WTC11 (cell line): ENCODE measurements at places on chromosomes 3 and 15. TPM values are rescaled to one million over a fixed set of nuclear protein-coding genes. Genes with fewer than 3 reads are reported as not detected.
A peak's percentile ranks its signal among the peaks of the same experiment; 100 is the strongest.

DNA sequence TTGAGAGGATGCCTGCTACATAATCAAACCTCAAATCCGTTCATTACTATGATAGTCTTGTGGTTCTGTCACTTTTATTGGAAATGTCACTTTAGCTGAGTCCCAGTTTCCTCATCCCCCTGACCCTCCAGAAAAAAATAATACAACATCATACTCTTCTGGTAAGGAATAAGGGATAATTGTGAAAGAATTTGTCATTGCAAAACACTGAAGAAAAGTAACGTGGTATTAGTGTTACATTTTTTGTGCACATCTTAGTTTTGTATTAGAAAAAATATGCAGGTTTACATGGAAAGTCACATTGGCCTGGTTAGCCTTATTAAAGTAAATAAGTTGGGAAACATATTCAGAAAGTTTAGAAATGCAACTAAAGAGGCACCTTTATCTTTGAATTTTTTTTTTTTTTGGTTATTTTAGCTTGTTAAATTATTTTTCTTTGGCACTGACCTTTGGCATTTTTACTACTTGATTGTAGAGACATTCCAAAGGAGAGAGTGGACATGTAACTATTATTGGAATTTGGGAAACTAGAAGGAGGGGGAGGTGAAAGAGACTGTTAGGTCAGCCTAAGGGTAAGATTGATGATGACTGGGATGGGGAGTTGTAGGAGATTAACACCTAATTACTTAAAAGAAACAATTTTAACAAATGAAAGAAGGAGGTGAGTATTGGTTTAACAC is 462.2 kb upstream of the RARB start:
- no peak for DNase-seq
- no peaks in the 10 kb centered on the region for H3K4me1 ChIP-seq
- H3K27ac ChIP-seq: no peak overlapping the region
- no peaks in the 10 kb centered on the region for H3K36me3 ChIP-seq

DNA sequence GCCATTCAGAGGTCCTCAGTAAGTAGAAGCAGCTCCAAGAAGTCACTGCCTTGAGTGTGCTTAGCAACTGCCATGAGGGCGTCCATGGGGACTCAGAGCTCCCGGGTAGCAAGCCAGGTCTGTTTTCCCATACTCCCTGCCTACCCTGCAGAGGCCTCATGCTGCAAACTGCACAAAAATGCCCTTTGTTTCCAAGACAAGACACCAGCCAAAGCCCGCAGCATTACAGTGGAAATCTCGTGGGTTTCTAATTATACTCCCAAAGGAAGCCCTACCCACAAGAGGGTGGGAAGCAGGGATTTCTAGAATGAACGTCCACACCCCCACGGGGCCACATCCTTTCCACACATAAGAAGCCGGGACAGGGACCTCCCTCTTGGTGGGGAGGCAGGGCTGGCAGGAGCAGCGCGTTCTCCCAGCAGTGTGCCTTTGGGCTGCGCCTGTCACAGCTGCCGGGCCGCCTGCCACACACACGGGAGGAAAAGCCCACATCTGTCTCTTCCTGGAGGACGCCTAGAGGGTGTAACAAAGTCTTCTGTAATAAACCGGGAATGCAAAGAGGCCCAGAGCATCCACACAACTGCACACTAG is 31.1 kb downstream of the FAM174B start:
- H3K4me3 ChIP-seq: no peak overlapping the region
- peaks cover 11% of the 10 kb centered on the region for H3K36me3 ChIP-seq
- peaks cover 16% of the 10 kb centered on the region for H3K4me1 ChIP-seq

DNA sequence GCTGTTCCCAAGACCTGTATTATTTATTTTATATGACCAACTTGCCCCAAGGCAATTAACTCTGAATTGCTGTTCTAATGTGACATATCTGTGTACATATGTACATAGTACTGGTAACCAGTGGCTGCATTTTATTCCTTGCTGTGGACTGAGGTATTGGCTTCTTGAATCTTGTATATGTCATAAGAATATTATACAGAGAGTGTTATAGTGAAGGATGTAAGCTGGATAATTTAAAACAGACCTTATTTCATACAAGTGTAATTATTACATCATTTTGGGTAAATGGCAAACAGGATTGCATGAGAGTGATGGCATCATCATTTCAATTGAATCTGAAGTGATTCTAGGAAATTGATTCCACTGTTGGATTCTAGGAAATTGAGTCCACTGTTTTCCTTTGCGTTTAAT is 32.9 kb downstream of the B3GALNT1 start:
- no peaks in the 10 kb centered on the region for H3K27me3 ChIP-seq
- H3K4me3 ChIP-seq: no peak overlapping the region
- H3K36me3 ChIP-seq: no peaks in the 10 kb centered on the region
- no peak overlapping the region for H3K27ac ChIP-seq

RBPMS2 gene
- total RNA-seq: 195 to 210 TPM (median 202 TPM) in 3 replicates

DNA sequence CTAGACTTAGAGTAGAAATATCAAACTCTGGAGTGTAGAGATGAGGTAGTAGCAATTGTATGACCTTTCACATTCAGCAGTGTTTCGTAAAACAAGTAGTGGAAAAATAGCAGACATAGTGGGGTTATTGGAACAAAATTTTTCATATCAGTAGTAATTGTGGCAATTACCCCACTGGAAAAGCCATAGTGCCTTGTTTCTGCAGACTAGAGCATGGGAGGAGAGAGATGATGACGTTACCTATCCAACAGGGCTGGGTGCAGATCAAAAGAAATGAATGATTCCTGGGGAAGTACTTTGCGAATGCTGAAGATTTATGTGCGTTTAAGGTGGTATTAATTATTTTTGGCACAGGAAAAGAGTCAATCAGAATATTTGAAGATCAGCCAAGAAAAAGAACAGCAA is 147.0 kb upstream of the LRRFIP2 start:
- no peak overlapping the region for H3K27ac ChIP-seq
- H3K36me3 ChIP-seq: peaks cover 50% of the 10 kb centered on the region
- H3K27me3 ChIP-seq: no peaks in the 10 kb centered on the region
- no peaks in the 10 kb centered on the region for H3K4me1 ChIP-seq
- no peak overlapping the region for H3K4me3 ChIP-seq
- no peak for DNase-seq

- no peaks in the 10 kb centered on the region for H3K4me1 ChIP-seq
- no peak overlapping the region for H3K4me3 ChIP-seq
- peaks cover 70% of the 10 kb centered on the region for H3K36me3 ChIP-seq
- peaks cover 5% of the 10 kb centered on the region; the same call in 1 of the 2 replicates for H3K27me3 ChIP-seq
- H3K27ac ChIP-seq: no peak overlapping the region
These were observed 112.9 kb downstream of the CNTN4 start for GRCh38 chr3:2211568-2211967.

- H3K4me3 ChIP-seq: no peak overlapping the region
- DNase-seq: no peak
These were observed 5.4 kb downstream of the PFN2 start for GRCh38 chr3:149965278-149965677.

CHRM5 gene
- total RNA-seq: not detected in 3 replicates

GRCh38 chr3:124834723-124835718 is 52.1 kb downstream of the ITGB5 start:
- H3K4me3 ChIP-seq: peak overlapping the region; percentile 20; the same call in 1 of the 2 replicates
- peaks cover 69% of the 10 kb centered on the region for H3K4me1 ChIP-seq
- no peaks in the 10 kb centered on the region for H3K27me3 ChIP-seq

CD276 gene
- total RNA-seq: 146 to 153 TPM (median 150 TPM) in 3 replicates

RLBP1 gene
- total RNA-seq: not detected in 3 replicates

THRB gene
- total RNA-seq: 4.5 to 5.8 TPM (median 4.8 TPM) in 3 replicates

- H3K27ac ChIP-seq: no peak overlapping the region
- H3K4me3 ChIP-seq: no peak overlapping the region
- H3K27me3 ChIP-seq: no peaks in the 10 kb centered on the region
- no peaks in the 10 kb centered on the region for H3K4me1 ChIP-seq
- H3K36me3 ChIP-seq: no peaks in the 10 kb centered on the region
These were observed 234.8 kb upstream of the ARPP21 start for GRCh38 chr3:35404571-35404970.

DNA sequence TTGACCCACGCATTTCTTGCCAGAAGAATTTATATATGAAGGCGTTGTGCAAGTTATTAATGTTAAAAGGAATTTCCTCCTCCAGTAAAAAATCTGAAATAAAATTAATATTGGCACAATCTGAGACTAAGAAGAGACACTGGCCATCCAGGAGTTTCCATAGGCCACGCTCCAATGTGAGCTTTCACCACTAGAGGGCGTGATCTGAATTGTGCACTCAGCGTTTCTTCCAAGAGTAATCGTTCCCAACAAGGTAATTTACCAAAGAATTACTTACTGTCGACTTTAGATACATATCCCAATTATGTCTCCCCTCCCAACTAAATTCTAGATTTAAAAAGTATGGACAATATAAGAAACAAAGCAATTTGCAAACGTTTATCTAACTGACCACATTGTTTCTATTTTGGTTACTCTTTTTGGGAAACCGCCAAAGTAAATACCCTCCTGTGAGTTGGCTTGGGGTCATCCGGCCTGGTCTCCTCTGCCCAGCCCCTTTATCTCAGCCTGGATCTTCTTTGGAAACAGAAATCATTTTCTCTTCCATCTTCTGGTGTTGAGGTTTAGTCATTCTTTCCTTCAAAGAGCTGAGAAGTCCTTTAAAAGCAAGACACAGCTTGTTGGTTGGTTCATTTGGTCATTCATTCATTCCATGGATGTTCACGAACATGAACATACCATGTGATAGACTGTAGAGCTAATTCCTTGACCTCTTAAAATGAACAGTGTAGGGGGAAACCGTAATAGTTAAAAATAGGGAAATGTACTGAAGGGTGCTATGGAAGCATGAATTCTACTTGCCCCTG is 26.2 kb downstream of the POLR2M start:
- H3K36me3 ChIP-seq: peaks cover 3% of the 10 kb centered on the region; the same call in 1 of the 2 replicates
- H3K27me3 ChIP-seq: no peaks in the 10 kb centered on the region
- H3K4me3 ChIP-seq: no peak overlapping the region
- H3K4me1 ChIP-seq: peaks cover 15% of the 10 kb centered on the region; the same call in 1 of the 2 replicates
- H3K27ac ChIP-seq: no peak overlapping the region

GRCh38 chr3:142706321-142707127 is 17.3 kb upstream of the TRPC1 start:
- no peaks in the 10 kb centered on the region; the same call in 1 of the 2 replicates for H3K36me3 ChIP-seq
- no peak overlapping the region for H3K27ac ChIP-seq
- no peak overlapping the region for H3K4me3 ChIP-seq
- no peak for DNase-seq

- peaks cover 3% of the 10 kb centered on the region; the same call in 1 of the 2 replicates for H3K36me3 ChIP-seq
- peaks cover 25% of the 10 kb centered on the region for H3K4me1 ChIP-seq
- H3K27ac ChIP-seq: no peak overlapping the region
- no peak overlapping the region for H3K4me3 ChIP-seq
These were observed 230.7 kb upstream of the TPRG1 start for GRCh38 chr3:188941103-188941502.

PLS1 gene
- total RNA-seq: 26.4 to 32.6 TPM (median 29.9 TPM) in 3 replicates

IFT57 gene
- total RNA-seq: 24.8 to 32.1 TPM (median 28.4 TPM) in 3 replicates
